ENCODE measurements at places on chromosomes 1 and 21.

GRCh38 chr1:41381692-41382479, 20.7 kb downstream of the FOXO6 start:
- no peak for DNase-seq

DNA sequence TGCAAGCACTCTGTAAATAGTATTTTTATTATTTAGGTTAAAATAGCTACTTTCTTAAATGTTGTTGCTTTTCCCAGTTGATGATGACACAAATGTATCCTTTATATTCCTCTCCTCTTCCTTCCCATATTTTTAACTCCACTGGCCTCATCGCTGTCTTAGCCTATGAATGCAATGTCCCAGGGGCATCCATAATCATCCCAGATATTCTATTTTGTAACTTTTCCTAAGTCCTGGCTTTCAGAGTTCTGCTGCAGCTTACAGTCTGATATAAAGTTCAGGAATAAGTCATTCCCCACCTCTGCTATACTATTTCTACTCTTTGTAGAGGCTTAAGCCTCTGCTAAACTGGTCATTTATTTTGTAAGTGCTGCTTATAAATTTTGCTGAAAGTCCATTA, 58.3 kb downstream of the ASTN1 start:
- no peak for DNase-seq

- no peak for DNase-seq
These were observed 113.2 kb downstream of the RUNX1 start for GRCh38 chr21:34935898-34936297.

GRCh38 chr1:94345148-94345721, 73.0 kb upstream of the ABCD3 start:
- DNase-seq, result no peak
